ENCODE measurements at places on chromosomes 2 and 18. TPM values are rescaled to one million over a fixed set of nuclear protein-coding genes. Genes with fewer than 3 reads are reported as not detected.
A peak's percentile ranks its signal among the peaks of the same experiment; 100 is the strongest.

DNA sequence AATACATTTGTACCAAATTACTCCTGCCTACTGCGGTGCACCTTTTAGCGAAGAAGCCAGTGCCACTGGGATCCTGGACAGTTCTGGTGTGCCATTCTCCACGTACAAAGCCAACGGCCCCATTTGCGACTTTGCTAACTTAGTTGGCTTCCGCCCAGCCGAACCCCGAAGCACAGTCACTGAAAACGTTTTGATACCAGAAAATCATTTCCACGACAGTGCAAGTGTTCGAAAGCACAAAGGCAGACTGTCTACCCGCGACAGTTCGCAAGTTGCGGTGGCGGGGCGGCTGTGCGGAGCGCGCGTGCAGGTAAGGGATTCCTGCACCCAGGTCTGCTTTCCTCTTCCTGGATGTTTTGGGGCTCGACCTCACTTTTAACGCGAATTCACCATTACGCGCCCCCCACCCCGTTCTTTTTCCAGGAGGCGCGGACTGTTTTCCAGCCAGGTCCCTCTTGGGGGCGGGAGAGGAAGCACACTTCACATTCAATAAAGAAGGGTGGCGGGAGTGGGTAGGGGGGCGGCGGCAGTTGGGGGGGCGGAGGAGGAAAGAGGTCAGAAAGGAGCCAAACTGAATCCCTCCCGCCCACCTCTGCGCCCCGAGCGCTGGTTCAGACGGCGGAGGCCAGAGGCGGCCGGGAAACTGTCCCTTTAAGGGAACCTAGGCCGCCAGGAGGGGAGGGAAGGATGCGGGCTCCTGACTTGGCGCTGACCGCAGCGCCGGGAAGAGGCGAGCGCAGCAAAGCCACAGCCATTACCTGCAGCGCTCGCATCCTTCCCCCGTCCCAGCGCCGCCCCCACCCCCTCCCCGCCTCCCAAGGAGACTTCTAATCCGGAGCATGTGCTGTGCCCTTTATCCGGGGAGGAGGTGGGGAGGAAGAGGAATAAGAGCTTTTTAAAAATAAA lies 107.4 kb upstream of the KCTD1 start:
- H3K36me3 ChIP-seq, result no peaks in the 10 kb centered on the region
- DNase-seq, result peak; percentile 73
- H3K27ac ChIP-seq, result peak overlapping the region; percentile 74
- H3K4me3 ChIP-seq, result peak overlapping the region; percentile 45

- H3K36me3 ChIP-seq, result no peaks in the 10 kb centered on the region
- no peaks in the 10 kb centered on the region for H3K27me3 ChIP-seq
- peaks cover 81% of the 10 kb centered on the region for H3K4me1 ChIP-seq
- peak overlapping the region; percentile 16 for H3K4me3 ChIP-seq
- DNase-seq, result peak; percentile 27
- H3K27ac ChIP-seq, result peak overlapping the region; percentile 95
Measured at GRCh38 chr2:237591141-237591881, 777 bp upstream of the RAB17 start.

Gene TLX2
- not detected for total RNA-seq

Gene CLEC4F
- total RNA-seq, result 3.3 TPM

GRCh38 chr2:44326548-44327264 lies 34.6 kb downstream of the PREPL start:
- DNase-seq, result no peak
- H3K36me3 ChIP-seq, result peaks cover 13% of the 10 kb centered on the region
- H3K4me1 ChIP-seq, result peaks cover 21% of the 10 kb centered on the region
- no peaks in the 10 kb centered on the region for H3K27me3 ChIP-seq
- no peak overlapping the region for H3K4me3 ChIP-seq
- H3K27ac ChIP-seq, result no peak overlapping the region

DNA sequence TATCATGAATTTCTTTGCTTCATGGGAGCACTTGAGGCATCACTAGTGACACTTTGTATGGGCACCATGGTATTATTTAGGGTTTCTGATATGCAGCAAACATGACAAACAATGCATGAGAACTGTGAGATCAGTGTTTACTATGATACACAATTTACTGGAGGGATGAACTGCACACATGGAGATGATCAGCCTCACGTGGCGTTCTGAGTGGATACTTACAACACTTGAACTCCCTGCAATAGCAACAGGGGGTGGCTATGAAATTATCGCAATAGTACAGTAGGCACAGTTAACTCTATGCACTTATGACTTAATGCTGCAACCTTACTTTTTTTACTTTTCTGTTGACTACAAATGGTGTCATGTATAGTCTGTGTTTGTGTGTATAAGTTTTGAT lies 18.5 kb upstream of the UGT1A8 start:
- DNase-seq, result no peak
- H3K27me3 ChIP-seq, result no peaks in the 10 kb centered on the region
- no peak overlapping the region for H3K27ac ChIP-seq
- H3K4me3 ChIP-seq, result no peak overlapping the region
- H3K4me1 ChIP-seq, result no peaks in the 10 kb centered on the region

DNA sequence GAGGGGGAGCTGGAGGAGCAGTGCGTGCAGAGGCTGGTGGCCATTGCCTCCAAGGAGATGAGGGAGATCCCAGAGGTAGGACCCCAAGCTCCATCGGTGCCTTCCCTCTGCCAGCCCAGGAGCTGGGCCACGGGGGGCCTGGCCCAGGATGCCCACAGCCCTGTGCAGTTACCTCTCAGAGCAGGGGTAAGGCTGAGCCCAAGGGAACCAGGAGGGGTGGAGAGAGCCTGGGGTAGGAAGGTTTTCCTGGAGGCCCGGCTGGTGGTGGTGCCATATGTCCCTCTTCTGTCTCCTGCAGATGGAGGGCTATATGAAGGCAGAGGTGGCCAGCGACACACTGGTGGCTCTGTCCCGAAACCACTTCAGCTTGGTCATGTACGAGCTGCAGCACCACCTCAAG lies 11.4 kb downstream of the MROH2A start:
- no peaks in the 10 kb centered on the region for H3K27me3 ChIP-seq
- no peak for DNase-seq
- H3K4me3 ChIP-seq, result no peak overlapping the region
- H3K4me1 ChIP-seq, result no peaks in the 10 kb centered on the region

GRCh38 chr18:6242004-6242403 lies 172.7 kb downstream of the L3MBTL4 start:
- no peaks in the 10 kb centered on the region for H3K4me1 ChIP-seq
- H3K27ac ChIP-seq, result no peak overlapping the region
- no peak for DNase-seq
- H3K36me3 ChIP-seq, result no peaks in the 10 kb centered on the region

Gene TWSG1
- 11.4 TPM for total RNA-seq
